ENCODE measurements at places on chromosomes 5 and 9.

DNA sequence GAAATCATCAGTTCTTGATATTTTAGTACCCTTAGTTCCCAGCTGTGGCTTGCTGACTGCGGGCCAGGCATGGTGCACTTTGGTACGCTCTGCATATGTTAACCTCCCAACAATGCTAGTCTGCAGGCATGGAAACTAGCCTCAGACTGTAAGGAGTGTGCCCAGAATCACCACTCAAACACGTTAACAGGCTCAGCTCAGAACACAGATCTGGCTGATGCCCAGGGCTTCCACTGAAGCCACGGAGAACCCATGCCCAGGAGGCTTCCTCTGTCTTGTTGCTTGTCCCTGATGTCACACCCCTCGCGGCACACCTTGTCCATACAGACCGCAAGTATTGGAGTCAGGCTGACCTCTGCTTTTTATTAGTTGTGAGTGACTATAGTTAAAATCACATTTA, 187.2 kb upstream of the OTULINL start:
- no peak for DNase-seq

- no peak for DNase-seq
Measured at GRCh38 chr5:50697739-50698138, 31.3 kb downstream of the PARP8 start.

DNA sequence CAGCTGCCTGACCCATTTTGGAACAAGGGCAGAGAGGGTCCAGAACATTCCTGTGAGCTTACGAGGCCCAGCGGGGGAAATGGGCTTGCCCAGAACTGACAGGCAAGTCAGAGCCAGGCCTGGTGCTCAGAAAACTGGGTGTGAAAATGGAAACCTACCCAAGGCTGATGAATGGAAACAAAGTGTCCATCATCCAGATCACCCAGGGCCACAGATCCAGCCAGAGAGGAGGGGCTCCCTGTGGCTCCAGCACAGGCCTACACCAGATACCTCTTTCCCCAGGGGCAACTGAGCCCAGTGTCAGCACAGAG, 3.1 kb downstream of the CLTB start:
- DNase-seq: peak; percentile 14

- DNase-seq: peak; percentile 82
Measured at GRCh38 chr9:137227054-137227852, at the start of gene RNF224. RNF224 (plus strand) TSS chr9:137227502; CDS start chr9:137228336, 834 bp downstream.

DNA sequence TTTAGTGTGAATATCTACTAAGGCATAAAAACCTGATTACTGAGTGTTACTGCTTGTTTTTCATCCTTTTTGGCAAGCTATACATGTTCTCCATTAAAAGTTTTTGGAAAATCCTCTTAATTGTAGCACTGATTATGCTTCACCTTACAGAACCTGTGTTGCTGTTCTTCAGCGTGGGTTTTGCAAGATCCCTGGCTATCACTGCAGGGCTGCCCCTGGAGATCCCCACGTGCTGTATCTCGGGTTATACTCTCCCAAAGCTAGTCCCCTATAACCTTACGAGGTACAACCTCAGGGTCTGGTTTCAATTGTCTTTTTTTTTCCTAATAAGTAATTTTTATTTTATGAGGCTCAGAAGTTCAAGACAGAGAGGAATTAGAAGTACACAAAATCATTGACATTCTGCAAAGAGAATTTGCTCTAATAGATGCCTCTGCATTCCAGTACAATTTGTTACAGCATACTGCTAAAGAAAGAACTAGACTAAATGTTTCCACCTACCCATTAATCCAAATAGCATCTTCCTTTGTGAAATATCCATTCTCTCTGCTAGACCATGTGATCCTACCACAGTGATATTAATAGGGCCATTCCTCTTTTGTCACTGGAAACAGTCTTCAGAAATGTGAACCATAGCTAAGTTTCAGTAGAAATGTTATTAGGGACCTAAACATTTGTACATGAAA, 25.8 kb upstream of the CAMK4 start:
- no peak for DNase-seq

DNA sequence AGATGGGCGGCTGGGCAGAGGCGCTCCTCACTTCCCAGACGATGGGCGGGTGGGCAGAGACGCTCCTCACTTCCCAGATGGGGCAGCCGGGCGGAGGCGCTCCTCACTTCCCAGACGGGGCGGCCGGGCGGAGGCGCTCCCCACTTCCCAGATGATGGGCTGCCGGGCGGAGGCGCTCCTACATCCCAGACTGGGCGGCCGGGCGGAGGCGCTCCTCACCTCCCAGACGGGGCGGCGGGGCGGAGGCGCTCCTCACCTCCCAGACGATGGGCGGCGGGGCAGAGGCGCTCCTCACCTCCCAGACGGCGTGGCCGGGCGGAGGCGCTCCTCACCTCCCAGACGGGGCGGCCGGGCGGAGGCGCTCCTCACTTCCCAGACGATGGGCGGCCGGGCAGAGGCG, 140.2 kb downstream of the WDR70 start:
- DNase-seq: no peak

DNA sequence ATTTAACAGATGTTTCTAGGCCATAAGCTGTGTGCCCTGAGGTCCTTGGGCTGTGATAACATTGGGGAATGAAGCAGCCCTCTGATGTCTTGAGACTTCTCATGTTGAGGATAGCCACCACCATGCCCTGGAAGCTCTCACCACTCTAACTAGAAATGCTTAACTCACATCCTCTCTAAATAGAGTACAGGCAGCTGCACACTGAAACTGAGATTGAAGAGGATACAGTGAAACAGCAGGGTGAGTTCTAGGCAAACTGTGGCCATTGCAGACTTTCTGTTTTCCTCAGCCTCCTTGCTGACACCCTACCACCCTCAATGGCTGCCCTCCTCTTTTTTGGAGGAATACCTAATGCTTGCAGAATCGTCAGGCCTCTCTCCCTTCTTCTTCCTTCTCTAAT, 22.4 kb downstream of the UTP15 start:
- no peak for DNase-seq

DNA sequence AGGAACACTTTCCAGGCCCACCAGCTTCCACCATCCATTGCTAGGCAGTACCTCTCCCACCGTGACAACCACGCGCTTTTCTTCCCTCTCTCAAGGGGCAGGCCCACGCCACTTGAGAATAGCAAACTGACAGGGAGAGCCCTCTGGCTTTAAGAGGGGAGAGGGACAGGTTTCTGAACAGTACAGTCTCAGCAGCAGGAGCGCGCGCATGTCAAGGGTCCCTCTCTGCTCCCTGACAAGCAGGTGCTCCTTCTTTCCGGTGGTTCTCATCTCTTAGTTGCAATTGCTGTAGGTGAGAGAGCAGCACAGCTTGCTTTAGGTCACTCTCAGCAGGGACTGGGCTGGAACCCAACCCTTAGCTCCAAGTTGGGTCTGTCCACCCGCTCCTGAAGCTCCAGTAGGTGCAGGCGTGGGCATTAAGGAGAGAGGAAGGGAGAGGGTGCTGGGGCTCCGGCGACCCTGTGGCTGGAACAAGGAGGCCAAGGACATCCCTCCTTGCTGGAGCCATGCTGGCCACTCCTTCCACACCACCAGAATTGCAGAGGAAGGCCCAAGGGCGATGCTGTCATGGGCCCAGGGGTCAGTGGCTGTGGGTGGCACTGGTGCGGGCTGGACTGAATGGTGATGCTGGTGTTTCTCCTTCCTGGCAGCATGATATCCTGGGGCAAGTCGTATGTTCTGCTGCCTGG, 9.0 kb upstream of the PHF2 start:
- no peak for DNase-seq

GRCh38 chr5:59744531-59744992, 149.0 kb downstream of the PDE4D start:
- peak; percentile 89 for DNase-seq

DNA sequence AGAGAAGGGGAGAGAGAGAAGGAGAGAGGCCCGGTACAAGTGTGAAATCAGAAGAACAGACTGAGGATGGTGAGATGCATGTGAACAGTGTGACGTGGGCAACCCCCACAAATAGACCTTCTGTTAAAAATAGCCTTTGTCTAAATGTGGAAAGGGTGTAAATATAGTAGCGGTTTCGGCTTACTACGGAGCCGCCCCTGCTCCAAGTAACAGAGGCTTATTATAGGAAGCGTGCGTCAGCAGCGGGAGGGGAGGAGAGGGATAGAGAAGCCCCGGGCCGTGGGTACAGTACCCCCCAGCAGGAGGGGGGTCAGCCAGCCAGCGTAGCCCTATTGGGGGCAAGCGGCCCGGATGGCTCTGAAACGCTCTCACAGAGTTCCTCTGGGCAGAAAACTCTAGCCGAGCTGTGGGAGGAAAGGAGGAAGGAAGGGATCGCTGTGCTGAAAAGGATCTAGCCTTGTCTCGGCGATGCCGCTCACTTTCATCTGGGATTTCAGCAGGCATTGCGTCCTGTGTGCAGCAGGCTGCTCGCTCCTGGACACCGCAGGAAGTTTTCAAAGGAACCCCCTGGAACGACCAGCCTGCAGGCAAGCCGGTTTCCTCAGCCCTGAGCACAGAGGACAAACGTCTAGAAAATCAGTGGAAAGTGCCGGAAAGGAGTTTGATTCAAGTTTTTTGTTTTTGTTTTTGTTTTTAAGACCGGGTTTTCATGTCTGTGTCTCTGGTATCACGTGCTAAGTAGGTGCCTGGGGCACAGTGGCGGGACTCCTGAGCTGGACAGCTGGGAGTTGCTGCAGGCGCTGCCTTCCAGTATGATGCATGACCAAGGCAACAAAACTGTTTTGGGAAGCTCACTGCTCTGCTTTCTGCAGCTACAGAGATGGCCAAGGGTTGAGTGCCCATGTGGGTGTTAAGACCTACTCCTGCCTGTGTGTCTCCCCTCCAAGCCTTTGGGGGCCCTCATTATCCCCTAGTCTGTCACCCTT, 146.6 kb downstream of the SEC61B start:
- DNase-seq: peak; percentile 45

DNA sequence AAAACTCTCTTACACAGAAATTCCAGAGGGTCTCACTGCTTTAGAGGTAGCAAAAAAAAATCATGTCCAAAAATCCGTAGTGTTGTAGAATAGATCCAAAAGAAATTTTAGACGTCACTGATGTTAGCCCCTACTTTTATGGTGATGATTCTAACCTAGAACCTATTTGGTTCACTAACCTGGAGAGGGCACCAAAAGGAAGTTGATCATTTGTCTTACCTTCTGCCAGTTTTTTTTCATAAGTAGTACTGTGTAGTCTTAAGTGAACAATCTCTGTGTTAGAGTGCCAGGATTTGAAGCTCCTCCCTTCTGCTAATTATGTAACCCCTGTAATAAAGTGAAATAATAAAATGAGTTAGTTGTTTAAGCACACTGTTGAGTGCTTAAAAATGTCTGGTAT, 215.2 kb downstream of the SMARCA2 start:
- no peak for DNase-seq

- no peak for DNase-seq
Measured at GRCh38 chr5:158170534-158170933, 311.6 kb upstream of the CLINT1 start.

- DNase-seq: no peak
Measured at GRCh38 chr5:39023121-39023520, 51.1 kb downstream of the RICTOR start.

DNA sequence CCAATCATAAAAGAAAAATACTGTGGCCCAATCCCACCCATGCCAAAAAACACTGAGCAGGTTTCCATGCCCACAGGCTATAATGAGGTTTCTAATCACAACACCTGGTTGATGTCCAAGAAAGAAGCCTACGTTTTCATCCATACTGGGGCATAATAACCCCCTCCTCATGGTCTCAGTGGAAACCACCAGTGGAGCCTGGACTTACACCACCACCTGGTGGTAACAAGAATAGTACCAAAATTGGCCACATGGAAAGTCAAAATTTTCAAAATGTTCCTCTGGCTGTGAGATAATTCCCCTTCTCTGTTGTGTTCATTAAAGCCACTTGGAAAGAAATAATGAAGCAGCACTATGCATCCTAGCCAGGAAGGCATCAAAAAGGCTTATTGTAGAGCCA, 687.3 kb upstream of the ST8SIA4 start:
- DNase-seq: no peak

DNA sequence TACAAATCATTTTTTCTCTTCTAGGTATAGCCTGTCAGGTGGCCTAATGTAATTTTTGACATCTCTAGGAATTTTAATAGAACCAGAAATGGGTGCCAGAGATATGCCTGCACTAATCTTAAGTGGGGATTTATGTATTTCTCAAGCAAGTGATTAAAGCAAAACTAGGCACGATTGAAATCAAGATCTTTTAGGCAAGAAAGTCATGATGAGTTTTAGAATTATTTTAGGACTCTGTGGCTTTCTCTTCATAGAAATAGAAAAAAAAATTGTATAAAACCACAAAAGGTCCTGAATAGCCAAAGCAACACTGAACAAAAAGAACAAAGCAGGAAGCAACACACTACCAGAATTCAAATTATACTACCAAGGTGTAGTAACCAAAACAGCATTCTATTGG, 952 bp upstream of the AMACR start:
- no peak for DNase-seq

DNA sequence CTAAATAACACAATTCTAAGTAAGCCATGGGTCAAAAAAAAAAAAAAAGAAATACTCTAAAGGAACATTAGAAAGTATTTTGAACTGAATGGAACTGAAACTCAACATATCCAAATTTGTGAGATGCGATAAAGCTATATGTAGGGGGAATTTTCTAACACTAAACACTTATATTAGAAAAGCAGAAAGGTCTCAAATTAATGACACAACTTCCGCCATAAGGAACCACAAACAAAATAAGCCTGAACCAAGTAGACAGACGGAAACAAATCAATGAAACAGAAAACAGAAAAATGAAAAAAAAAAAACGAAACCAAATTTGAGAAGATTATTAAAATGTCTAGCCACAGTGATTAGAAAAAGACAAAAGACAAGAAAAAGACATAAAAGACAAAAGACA, 39.9 kb downstream of the ADAMTS6 start:
- DNase-seq: no peak

DNA sequence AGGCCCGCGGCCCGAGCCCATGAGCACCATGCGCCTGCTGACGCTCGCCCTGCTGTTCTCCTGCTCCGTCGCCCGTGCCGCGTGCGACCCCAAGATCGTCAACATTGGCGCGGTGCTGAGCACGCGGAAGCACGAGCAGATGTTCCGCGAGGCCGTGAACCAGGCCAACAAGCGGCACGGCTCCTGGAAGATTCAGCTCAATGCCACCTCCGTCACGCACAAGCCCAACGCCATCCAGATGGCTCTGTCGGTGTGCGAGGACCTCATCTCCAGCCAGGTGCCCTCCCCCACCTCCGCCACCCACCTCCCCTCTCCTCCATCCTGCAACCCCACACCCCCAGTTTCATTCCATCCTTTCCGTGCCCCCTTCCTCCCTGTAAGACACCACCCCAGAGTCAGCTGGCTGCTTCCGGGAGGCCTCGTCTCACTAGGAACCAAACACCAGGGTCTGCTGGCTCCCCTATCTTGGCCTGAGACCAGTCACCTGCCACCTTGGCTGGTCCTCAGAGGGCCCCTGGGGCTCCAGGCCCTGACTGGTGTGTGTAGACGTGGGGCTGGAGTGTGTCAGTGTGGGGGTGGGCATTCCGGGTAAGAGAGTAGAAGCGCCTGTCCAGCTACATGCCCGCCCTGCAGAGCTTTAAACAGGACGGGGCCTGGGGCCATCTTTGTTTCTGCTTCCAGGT, 655 bp downstream of the GRIN1 start:
- no peak for DNase-seq

DNA sequence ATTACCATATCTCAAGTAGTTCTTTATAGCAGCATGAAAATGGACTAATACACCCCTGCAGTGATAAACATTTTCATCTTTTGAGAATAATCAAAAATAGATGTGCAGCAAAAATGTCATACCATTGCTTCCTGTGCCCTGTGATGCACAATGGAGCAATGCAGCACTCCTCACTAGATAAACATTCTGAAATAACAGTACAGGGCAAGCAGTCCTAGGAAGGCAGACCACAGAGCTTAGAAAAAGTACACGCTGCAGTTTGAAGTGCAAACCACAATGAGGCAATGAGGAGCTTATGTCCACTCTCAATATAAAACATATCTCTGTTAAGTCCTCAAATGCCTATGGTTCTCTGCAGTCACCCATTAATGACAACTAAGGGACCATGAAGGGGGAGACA, 367.6 kb downstream of the PDE4D start:
- DNase-seq: peak; percentile 62

All from fibroblast of pulmonary artery (primary cell).